ENCODE measurements at places on chromosomes 5 and 9. TPM values are rescaled to one million over a fixed set of nuclear protein-coding genes. Genes with fewer than 3 reads are reported as not detected.

The ABITRAM gene
- 7.8 TPM for total RNA-seq

The MACROH2A1 gene
- total RNA-seq = 282 TPM

- DNase-seq = no peak
Measured at GRCh38 chr5:10337986-10338385, 15.5 kb upstream of the MARCHF6 start.

DNA sequence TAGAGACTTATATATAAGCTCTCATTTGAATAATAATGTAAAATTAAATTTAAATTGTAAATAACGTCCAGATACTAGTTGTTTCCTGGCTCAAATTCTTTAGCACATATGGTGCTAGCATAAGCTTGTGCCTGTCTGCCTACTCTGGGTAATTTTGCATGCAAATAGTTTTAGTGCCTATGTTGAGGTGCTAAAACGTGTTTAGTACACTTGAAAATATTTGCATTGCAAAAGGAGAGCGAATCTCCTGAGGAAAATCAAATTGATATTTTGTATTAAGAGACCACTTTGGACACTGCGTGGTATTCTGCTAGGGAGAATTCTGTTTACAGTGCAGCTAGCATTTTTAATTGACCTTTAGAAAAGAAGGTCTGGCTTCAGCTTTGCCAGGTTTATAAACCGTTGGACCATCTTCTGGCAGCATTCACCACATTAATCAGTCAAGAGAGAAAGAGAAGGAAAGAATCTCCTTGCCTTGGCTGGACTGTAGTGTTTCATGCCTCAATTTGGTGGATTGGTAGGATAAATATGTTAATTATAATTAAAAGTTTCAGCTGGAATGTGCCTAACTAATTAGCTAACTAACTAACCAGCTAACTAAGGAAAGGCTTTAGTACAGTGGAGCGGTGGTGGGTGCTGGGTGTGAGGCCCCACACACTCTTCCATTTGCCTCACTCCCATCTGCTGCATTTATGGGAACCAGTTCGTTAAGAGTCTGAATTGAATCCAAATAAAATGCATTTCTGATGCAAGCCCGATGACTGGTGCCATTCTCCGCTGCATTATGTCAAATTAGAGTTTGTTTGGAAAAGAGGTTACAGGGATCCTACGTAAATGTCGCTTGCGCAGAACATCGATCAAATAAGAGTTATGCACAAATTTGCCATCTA is 150.1 kb upstream of the MPDZ start:
- DNase-seq = no peak

DNA sequence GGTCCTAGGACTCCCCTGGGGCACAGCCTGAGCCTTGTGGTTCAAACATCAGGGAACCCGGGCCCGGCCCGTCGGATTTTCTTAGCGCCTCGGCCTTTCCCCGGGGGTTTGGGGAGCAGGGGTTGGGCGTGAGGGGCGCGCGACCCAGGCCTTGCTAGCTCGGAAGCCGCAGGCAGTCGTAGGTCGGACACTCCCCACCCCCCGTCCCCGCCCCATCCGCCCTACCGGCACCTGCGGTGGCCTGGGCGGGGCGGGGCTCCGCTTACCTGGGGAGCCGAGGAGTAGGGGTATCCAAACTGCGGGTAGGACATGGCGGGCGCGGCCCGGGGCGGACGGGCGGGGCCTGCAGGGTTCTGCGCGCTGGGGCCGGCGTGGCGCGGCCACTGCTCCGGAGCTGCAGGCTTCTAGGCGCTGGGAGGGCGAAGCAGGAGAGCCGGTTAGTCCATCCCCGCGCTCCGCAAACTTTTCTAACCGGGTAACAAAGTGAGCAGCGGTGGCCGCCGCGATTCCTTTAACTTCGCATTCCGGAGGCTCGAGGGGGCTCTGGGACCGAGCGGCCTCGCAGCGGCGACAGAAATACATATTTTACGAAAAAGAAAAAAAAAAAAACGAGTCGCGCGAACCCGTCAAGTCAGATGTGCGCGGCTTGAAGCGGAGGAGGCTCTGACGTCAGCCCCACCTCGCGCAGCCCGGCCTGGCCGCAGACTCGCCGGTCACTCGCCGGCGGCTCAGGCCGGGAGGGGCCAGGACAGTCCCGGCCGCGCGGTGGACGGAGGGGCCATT is at the start of gene IRX4:
Gene IRX4 (minus strand): TSS at position 589 of the 783 bp plus-strand sequence. CDS start 278 bp downstream, at position 311.
- DNase-seq = no peak

All from renal cortical epithelial cell (primary cell).